B cell (primary cell): ENCODE measurements at places on chromosomes 12 and 14. TPM values are rescaled to one million over a fixed set of nuclear protein-coding genes. Genes with fewer than 3 reads are reported as not detected.

ZNF664 gene
- polyA plus RNA-seq, result 14.3 and 16.2 TPM in 2 replicates

CMA1 gene
- polyA plus RNA-seq, result not detected in 2 replicates

PTPRB gene
- 0.01 TPM in 1 of 2 replicates, not detected in the other for polyA plus RNA-seq

TAS2R7 gene
- not detected in 2 replicates for polyA plus RNA-seq

DNA sequence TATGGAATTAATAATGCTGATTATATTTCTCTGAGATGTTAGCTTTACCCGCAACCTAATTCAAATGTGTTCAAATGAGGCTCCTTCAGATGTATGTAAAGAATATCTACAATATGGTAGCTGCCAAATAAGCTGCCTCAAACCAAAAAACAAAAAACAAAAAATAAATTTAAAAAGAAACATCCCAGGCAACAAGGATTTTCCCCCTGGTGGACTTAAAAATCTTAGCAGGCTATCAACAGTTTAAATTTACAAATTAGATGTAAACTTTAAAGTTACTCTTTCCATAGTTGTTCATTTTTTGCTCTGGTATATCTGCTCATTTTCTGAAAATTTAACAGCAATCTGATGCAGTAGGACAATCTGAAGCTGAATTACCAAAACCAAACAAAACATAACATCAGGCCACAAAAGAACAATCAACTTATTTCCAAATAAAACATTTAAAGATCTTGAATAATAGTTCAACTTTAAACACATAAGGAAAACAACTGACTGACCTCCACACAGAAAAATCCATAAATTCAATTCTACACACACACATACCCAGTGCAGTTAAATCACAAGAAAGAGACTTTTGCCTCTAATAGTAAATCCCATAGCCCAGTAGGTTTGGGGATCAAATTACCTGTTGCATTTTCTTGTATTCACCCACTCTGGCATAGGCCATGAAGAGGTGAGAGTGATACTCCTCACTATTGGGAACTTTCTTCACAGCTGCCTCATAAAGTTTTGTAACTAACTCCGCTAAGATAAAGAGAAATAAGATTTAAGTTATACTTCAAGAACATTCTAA is 21.3 kb downstream of the NAA25 start:
- DNase-seq, result no peak

DNA sequence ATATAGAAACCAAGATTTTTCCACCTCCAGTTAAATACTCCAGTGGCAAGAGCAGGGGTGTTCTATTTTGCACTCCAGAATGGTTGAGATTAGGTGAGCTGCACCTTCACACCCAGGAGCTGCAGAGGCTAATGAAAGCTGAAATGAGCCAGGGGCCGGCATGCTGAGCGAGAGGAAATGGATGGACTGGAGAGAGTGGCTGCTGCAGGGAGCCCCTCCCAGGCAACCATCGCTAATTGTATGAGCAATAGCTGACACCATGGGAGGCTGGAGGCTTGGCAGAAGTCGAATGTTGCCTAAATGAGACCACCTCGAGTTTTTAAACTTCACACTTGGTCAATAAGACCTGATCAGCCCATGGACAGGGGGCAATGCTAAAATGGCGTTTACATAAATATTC is 301.8 kb upstream of the TMPO start:
- no peak for DNase-seq

DNA sequence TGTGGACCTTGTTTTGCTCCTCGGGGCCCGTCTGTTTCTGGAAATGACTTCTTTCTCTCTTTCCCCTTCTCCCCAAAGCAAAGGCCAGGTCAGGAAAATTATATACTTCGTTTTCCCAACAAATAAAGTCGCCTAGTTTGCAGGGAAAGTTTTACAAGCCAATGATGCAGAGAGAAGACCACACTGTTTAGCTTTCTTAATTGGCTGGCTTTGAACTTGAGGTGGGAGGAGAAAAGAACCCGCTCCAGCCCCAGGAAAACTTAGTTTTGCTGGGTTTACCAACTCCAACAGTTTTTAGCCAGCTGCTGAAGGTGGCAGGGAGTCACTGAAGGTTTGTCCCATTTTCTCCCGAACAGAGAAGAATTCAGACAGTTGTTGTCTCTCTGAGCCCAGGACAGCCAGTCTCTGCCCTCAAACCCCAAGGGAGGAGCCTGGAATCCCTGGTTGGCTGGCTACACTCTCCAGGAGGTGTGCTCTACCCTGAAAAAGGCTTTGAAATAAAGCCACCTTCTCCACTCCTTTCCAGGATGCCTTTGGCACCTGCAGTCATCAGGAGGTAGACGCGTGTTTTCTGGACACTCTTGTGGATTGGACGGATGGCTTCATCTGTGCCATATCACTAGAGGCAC is 24.8 kb downstream of the BCL11B start:
- no peak for DNase-seq

DNA sequence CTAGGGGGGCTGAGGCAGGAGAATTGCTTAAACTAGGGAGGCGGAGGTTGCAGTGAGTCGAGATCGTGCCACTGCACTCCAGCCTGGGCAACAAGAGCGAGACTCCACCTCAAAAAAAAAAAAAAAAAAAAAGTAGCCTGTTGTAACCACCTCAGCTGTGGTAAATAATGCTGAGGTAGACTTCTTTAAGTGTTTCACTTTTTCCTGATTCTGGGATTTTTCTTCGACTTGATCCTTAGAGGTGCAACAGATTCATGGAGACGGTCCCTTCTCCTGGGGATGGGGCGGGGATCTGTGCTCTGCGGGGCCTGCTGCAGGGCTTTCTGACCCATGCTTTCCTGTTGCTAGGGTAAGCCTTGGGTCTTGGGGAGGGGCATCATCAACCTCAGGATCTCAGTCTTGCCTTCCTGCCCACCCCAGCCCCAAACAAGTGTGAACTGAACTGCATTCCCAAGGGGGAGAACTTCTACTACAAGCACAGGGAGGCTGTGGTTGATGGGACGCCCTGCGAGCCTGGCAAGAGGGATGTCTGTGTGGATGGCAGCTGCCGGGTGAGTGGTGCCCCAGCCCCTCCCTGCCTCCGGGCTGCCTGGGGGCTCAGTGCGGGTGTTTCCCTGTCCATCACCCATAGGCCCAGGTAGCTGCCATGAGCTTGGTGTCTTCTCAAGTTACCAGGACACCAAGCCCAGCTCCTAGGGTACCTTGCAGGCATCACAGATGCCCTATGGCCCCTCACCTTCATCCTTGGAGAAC is 12.4 kb downstream of the PAPLN start:
- no peak for DNase-seq

GRCh38 chr12:75658901-75659823 is 147.8 kb upstream of the KRR1 start:
- no peak for DNase-seq

DNA sequence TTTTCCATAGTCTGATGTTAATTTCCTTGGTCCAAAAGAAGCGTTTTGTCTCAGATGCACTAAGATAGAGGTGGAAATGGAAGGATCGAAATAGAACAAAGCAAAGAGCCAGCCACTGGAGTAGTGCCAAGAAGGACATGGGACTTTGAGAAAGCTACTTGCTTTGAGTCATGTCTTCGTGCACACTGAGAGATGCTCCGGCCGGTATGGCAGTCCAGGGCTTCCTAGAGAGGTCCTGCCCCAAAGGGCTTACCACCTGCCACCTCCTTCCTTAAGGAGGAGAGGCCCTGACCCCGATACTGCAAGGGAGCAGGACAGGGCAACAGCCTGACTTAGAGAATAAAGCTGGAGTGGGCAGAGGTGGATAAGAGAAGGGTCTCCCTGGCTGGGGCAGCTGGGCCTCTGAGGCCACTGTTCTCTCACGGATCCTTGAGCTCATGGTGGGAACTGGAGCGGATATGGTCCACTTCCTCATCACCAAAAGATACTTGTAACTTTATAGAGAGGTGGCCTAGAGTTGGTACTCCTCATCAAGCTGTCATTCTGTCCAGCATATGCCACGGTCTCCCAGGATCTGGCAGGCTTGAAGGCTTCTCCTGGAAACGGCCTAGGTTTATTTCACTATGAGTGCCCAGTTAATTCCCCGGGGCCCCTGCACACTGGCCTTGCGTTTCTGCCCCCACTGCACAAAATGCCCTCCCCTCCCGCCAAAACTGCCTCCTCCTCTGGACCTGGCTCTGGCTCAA is 57.4 kb downstream of the FOXN3 start:
- peak; percentile 32 for DNase-seq
